ENCODE measurements at places on chromosomes 11 and 22.
A peak's percentile ranks its signal among the peaks of the same experiment; 100 is the strongest.

- DNase-seq = no peak
Measured at GRCh38 chr11:88017666-88018065, 157.6 kb downstream of the RAB38 start.

- peak; percentile 63 for DNase-seq
Measured at GRCh38 chr22:22687638-22688500, 43.5 kb downstream of the GGTLC2 start.

DNA sequence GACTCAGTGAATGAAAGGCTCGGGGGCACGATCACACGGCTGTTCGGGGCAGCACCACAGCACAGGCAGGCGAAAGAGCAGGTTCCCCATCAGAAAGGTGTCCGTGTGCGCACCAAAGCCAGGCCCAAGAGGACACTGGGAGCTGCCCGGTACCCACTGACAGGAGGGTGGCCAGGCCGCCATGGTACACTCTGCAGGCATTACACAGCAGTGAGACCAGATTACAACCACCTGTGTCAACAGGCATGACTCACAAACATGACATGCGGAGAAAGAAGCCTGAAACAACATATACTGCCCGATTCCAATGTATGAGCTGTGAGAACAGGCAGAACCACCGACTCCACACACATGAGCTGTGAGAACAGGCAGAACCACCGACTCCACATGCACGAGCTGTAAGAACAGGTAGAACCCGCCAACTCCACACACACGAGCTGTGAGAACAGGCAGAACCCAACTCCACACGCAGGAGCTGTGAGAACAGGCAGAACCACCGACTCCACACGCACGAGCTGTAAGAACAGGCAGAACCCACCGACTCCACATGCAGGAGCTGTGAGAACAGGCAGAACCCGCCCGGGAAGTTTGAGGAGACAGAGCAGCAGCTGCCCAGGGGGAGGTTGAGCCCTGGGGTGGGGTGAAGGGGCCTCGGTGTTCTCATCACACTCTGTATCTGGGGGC is 32.6 kb downstream of the KIAA0930 start:
- DNase-seq = no peak

DNA sequence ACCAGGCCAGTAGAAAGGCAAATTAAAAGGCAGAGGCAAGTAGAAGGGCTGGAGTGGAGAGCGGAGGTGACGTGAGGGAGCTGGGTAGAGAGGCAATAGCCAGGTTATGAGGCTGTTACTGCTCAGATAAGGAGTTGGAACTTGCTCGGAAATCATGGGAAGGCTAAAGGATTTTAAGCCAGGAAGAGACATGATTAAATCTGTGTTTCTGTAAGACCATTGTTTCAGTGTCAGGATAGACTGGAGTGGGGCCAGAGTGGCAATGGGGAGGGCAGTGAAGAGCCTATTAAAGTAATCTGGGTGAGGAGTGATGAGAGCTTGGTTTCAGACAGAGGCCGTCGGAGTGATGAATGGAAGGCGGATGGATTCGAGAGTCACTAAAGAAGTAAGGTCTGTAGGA is 39.0 kb downstream of the GRAMD1B start:
- no peak for DNase-seq

DNA sequence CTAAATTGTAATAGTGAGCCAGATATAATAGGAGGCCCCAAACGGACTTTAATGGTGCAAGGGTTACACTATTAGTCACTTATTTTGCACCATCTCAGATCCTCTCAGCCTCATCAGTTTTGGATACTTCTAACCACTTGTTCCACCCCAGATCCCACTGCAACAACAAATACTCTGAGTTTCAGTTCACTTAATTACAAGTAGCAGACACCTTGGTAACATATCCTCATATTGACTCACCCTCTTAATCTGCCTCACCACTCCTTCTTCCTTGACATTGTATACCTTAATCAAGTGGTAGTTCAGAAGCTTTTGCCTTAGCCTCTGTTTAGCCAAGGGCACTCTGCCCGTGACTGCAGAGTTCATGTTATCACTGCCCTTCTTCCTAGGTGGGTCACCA is 256.1 kb upstream of the UBASH3B start:
- no peak for DNase-seq

- no peak for DNase-seq
Measured at GRCh38 chr11:85965202-85965601, 103.7 kb downstream of the PICALM start.

- DNase-seq = no peak
Measured at GRCh38 chr11:108025387-108026080, 16.8 kb downstream of the CUL5 start.

- DNase-seq = no peak
Measured at GRCh38 chr22:45329530-45329936, 19.8 kb downstream of the FAM118A start.

GRCh38 chr11:20536784-20537183 is 62.6 kb upstream of the SLC6A5 start:
- DNase-seq = no peak

DNA sequence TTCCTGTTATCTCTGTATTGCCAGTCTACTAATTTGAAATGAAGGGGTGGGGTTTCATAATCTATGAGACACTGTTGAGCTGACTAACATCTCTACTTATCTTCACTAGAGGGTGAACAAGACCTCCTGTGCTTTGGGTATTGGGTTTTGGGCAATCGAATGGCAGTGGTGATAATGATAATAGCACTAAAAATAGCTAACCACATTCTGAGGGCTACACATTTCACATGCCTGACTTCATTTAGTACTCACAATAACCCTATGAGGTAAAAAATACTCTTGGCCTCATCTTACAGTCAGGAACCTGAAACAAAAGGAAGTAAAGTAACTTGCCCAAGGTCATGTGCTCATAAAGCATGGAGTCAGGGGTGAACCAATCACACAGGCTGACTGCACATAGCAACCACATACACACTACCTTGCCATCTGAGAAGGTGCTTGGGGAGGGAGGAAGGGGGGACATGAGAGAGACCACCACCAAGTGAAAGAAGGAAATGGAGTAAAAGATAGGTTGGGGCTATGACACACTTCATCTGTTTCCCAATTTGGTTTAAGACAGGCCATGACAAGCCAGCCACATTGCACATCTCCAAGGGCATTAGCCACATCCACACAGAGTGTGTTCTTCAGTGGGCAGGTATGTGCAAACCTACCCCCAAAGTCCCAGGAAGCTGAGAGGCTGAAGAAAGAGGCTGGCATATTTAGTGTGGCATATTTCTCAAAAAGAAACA is 387.6 kb upstream of the DDI1 start:
- no peak for DNase-seq

GRCh38 chr22:36863979-36864378 is 3.2 kb downstream of the NCF4 start:
- peak; percentile 49 for DNase-seq

DNA sequence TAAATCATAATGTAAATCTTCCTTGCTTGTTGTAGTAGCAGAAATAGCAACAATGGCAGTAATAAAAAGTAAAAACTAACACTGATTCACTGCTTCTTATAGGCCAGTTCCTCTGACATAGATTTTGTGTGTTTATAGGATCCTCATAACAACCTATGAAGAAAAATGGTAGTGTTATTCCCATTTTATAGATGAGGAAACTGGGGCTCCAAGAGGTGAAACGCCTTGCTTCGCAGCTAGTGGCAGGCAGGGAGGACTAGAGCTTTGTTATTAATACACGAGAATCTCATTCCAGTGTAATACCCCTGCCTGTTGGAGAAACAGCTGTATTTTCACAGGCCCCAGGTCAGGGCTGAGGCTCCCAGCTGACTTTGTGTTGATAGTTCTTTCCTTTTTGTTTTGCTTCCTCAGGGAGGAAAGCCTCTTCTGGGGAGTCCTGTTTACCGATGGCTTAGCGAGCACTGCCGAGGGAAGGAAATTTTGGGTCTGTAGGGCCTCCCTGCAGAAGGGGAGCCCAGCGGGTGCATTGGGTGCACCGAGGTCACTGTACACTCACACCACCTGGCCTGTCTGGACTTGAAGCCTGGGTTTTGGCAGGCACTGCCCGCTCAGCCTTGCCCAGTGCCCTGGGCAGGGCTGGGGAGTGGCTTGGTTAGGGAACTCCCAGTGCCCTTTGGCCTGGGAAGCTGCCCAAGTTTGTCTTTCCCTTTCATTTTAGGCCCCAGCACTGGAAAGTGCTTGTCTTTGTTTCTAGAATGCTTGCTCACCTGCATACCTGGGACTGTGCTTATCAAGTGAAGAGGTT is 13.5 kb downstream of the KIAA1671 start:
- DNase-seq = no peak

DNA sequence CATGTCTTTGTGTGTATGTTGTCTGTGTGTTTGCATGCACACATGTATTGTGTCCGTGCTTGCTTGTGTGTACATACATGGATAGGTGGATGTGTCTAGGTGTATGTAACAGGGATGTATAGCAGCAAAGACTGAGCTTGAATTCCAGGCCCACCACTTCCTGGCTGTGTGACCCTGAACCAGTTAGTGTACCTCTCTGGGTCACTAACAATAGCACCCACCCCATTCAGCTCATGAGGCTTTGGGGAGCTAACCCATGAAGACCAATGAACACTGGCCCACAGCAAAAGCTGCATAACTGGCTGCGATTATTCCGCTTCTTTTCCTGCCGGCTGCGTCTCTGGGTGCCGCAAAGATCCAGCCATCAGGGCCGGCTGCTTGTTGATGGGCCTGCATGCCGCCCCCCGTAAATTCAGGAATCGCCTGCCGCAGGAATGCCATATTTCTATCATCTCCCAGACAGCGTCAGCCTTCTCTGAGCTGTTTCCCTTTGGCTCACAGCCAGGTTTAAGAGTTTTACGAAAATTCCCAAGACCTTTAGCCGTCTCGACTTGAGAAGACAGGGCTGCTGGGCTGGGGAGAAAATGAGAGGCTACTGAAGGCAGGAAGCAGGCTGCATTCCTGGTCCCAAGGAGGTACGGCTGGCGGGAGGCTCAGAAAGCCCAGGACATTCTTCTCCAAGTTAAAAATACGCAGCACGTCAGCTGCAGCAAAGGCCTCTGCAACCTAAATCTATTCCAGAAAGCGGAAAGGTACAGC is 224.6 kb downstream of the MN1 start:
- no peak for DNase-seq

DNA sequence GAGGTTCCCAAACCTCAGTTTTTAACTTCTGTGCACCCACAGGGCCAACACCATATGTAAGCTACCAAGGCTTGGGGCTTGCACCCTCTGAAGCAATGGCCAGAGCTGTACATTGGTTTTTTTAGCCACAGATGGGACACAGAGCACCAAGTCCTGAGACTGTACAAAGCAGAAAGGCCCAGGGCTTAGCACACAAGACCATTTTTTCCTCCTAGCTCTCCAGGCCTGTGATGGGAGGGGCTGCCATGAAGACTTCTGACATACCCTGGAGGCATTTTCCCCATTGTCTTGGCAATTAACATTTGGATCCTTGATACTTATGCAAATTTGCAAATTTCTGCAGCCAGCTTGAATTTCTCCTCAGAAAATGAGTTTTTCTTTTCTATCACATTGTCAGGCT is 23.4 kb downstream of the CNTF start:
- no peak for DNase-seq

- peak; percentile 89 for DNase-seq
Measured at GRCh38 chr22:49925525-49926128, 7.2 kb downstream of the CRELD2 start.

DNA sequence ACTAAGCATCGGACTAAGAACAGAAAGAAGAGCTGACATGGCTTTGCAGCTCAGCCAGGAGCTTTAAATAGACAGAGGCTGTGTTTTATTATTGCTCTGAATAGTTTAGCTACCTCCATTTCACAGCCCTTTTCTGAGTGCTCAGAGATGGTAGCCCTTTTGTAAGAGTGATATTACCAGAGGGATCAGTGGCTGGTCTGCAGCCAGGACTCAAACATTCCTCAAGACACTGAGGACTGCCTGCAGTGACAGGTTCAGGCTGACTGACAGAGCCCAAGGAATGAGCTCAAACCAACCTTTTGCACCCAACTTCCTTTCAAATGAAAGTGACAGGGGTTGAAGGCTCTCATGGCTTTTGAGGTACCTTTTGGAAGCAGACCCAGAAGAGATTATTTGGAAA is 189.0 kb downstream of the DDX10 start:
- no peak for DNase-seq

- no peak for DNase-seq
Measured at GRCh38 chr11:33874433-33874832, 17.4 kb downstream of the LMO2 start.

DNA sequence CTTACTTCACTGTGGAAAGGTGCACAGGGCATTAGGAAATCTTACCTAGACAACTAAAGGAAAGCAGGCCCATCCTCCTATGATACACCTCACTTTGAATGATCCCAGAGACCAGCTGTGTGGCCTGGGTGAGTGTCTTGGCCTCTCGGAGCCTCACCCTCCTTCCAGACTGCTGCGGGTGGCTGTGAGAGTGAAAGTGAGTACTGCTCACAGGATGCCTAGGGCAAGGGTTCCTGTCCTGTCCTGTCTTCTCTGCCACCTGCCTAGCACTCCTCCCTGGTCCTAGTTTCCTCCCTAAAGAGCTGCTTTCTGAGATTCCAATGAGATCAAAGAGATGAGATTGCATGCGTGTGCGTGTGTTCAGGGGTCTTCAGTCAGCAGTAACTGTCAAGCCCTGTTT is 19.5 kb upstream of the ADORA2A start:
- no peak for DNase-seq

- no peak for DNase-seq
Measured at GRCh38 chr11:23932485-23932898, 564.4 kb upstream of the LUZP2 start.

- DNase-seq = no peak
Measured at GRCh38 chr11:19988598-19988997, 171.7 kb downstream of the DBX1 start.

DNA sequence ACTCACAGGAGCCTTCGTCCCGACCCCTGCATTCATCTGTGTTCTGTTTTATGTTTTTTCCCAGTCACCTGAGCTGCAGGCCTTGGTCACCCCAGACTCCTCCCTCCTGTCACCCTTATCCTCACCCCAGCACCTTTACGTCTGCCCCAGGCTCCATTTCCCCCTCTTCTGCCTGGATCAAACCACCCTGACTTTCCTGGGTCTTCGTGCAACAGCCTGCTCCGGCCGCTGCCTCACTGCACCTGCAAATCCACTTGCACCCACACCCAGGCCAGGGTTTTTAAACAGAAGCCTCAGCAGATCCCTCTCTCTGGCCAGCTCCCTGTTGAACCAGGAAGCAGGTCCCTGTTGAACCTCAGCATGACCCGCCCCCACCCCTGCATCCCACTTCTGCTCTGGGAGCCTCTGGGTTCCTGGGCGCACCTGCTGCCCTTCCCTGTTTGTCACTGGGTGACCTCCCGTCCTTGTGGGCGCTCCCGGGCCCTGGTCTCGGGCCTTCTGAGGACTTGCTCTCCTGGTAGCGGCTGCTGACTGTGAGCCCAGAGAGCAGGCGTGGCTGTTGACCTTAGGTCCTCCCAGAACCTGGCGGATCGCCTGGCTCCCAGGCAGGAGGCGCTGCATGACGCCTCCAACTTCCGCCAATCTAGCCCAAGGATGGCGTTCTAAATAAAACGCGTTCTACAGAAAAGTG is 12.8 kb downstream of the MAPK8IP2 start:
- DNase-seq = no peak

DNA sequence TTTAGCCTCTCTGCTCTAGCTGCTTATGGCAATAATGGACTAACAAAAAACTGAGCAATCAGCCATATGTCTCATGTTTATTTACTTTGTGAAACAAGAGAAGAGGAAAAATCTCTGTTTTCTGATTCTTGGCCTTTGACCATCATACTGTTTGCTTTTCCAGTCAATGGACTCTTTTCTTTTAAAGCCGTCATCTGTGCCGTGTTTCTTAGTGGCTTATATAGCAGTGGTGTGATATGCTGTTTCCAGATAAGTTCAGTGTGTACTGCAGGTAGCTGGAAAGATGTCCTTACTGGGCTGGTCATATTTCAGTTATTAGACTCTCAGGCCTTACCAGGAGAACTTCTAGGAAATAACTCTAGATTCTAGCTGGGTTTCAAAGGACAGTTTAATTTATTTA is 33.6 kb upstream of the TECTA start:
- no peak for DNase-seq

All from activated effector memory CD4-positive, alpha-beta T cell treated with anti-CD3 and anti-CD28 coated beads, Interleukin-2, amount 50 U/mL, for 16 hours (primary cell).